HL-60 (cell line): ENCODE measurements at places on chromosomes 7 and 10.
A peak's percentile ranks its signal among the peaks of the same experiment; 100 is the strongest.

DNA sequence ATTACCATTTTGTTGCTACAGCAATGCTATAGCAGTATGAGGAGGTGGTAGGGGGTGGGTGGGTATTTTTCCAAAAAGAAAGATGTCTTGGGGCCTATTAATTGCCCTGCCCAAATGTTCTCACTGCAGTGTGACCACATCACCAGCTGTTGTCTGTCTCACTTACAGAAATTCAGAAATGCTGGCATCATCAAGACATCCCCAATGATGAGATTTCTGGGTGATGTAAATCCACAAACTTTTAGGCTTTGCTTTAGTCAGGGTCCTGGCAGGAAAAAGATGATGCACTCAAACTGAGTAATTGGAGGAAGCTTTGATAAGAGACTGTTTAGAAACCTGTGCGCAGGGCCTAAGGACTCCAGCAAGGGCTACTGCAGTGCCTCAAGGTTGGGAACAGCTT lies 56.2 kb upstream of the OPN4 start:
- DNase-seq, result no peak

DNA sequence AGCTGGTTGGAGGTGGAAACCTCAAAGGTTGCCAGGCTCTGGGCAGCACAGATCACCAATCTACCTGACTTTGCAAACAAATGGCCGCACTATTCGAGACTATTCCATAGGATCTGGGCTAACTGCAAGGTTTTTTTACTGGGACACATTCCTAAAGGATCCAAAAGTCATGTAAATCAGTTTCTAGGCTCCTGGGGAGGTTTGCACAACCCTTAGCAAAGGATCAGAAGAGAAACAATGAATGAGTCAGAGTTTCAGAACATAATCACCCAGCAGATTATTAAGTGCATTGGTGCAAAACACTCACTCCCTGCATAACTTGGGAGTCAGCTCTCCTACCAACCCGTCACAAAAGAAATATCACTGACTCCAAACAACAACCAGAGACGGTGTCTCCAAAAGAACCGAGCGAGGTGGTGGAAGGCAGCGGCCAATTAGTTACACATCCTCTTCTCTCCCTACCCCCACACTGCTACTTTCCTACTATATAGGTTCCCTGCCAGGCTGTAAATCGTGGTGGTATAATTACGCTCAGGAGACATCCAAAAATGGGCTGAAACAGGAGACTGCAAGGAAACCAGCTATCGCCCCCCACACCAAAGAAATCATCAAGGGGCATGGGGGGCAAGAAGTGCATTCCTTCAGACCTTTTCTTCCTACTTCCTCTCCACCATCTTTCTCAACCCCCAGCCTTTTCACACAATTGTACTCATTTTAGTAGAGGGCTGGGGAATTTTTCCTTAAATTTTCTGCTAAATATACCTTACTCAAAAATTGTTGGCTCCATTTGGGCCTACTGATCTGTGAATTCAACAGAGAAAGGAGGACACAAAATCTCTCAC lies 3.2 kb downstream of the UBE2H start:
- DNase-seq, result no peak

GRCh38 chr10:73886085-73886529 lies 11.8 kb upstream of the CAMK2G start:
- peak; percentile 75 for DNase-seq

- no peak for DNase-seq
Measured at GRCh38 chr10:21260066-21260465, 265.4 kb downstream of the SKIDA1 start.

DNA sequence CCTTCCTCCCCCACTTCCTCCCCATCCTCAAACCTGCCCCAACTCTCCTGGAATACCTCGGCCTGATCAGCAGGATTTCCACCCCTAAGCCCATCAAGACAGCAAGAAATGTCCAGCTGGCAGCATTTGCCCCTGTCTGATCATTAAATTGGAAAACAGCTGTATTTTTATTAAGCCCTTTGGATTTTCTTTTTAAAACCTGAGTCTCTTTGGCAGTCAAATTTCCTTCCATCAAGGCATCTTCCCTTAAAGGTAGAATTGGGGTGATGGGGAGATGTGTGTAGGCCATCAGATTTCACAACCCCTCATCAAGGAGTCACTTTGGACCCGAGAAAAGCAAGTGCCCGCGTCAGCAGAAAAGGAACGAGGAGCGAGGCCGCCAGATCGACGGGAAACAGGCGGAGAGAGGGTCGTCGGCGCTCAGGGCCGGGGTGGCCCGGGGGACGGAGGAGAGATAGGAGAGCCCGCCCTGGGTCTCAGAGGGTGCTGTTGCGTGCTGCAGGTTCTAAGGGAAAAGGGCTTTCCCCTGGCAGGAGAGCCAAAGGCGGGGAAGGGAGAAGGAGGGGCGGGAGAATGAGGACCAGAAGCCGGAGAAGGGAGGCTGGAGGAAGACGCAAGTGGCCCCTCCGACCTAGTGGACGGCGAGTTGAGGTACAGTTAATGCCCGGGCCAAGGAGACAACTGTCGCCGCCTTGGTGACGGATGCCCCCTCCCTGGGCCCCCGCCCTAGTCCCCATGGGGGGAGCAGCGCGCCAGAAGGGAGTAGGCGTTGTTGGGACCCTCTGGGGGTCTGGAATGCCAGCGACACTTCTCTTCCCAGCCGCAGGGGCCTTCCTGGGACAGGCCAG lies 11.5 kb upstream of the GATA3 start:
- no peak for DNase-seq

- no peak for DNase-seq
Measured at GRCh38 chr10:75803121-75803520, 371.7 kb downstream of the LRMDA start.

DNA sequence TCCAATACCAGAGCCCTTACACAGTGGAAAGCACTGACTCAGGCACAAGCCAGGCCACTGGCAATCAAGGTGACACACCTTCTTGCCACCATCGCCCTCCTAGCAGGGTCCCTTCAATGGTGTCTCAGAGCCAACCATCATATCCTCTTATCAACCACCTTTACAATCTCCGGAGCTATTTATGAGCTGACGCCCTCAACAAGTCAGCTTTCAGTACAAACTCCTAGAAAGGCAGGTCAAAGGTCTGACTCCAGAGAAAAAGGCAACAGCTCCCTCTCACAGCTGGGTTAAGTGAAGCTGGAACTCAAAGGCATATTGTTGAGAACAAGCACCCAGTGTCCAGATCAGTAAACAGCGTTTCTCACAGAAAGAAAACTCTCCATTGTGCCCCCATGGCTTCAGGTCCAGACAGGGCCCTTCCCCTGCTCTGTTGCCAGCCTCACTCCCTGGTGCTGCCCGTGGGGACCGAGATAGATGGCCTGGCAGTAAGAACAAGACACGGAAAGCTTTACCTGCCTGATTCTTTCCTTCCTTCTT lies 2.4 kb downstream of the ZNF3 start:
- no peak for DNase-seq

DNA sequence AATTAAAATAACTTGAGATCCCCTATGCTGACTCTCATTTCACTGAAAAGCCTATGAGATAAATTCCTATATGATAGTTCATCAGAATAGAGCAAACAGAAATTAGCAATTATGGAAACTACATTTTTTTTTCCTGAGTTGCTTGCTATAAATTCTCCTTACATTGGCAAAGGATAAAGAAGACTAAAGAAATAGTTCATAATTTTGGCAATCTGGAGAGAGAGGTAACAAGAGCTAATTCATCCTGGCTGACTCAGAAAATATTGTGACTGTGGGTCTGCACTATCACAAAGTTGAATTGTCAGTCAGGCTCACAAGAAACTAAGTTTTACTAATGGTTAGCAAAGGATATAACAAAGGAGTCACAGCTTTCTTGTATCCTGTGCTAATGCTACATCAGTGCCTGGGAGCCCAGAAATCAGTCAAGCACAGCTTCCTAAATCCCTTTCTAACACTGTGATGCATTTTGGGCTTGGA lies 483.0 kb downstream of the MAGI2 start:
- DNase-seq, result no peak

- no peak for DNase-seq
Measured at GRCh38 chr7:5671046-5671445, 110.4 kb downstream of the RNF216 start.

- DNase-seq, result no peak
Measured at GRCh38 chr7:14507617-14508016, 394.9 kb downstream of the DGKB start.

- DNase-seq, result no peak
Measured at GRCh38 chr10:117374506-117375359, 507 bp downstream of the PDZD8 start.

- DNase-seq, result no peak
Measured at GRCh38 chr7:53603461-53603860, 568.0 kb downstream of the POM121L12 start.

GRCh38 chr7:158763454-158764033 lies 58.9 kb upstream of the NCAPG2 start:
- DNase-seq, result no peak

GRCh38 chr7:136290351-136290750 lies 313.2 kb upstream of the MTPN start:
- DNase-seq, result no peak

GRCh38 chr7:55629051-55629677 lies 56.9 kb upstream of the VOPP1 start:
- DNase-seq, result no peak

DNA sequence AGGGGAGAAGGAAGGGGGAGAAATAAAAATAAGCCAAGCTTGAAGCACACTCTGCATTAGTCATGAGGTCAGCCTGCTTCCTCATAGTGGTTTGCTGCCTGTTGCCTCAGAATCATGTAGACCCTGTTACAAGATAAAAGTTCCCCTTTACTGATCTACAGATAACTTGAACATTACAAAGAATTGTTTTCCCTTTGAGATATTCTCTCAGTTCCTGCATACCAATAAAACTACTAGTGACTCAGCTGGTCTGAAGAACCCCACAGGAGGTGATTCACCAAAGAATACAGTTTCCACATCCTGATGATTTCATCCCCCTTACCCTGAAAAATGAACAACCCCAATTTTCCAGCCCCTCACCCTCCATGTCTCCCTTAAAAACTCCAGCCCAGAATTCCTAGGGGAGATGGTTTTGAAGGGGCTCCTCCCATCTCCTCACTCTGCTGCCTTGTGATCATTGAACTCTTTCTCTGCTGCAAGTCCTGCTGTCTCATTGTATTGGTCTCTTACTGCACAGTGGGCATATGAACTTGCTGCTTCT lies 31.5 kb upstream of the NRP1 start:
- peak; percentile 72 for DNase-seq

- DNase-seq, result no peak
Measured at GRCh38 chr10:102675011-102675665, 30.9 kb downstream of the TRIM8 start.

DNA sequence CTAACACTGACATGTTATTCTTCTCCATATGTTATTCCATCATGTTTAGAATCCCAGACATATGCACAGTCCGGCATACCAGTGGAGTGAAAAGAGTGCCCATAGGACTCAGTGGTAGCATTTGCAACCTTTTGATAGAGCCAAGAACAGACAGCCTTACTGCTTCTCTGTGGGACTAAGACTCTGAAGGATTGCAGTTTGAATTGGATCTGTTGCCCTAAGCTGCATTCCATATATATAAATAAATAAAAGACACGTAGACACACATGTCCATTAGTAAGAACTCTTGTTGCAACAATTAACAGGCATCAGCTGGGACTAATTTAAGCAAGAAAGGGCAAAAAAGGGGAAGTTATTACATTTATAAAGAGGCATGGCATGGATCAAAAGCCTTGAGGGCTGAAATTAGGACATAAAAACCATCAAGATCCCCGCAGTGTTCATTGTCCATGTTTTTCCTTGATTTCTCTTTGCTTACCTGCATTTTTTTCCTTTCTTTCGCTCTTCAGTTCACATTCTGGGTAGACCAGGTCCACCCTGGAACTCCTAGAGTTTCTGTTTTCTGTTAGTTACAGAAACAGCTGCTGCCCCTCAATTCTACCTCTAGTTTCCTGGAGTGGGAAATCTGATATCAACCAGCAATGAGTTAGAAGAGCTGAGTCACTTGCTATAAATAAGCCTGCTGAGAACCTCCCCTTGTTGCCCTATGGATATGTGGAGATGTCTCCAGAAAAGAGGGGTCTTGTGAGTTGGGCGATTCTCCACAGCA lies 132.4 kb downstream of the SORCS1 start:
- DNase-seq, result no peak

DNA sequence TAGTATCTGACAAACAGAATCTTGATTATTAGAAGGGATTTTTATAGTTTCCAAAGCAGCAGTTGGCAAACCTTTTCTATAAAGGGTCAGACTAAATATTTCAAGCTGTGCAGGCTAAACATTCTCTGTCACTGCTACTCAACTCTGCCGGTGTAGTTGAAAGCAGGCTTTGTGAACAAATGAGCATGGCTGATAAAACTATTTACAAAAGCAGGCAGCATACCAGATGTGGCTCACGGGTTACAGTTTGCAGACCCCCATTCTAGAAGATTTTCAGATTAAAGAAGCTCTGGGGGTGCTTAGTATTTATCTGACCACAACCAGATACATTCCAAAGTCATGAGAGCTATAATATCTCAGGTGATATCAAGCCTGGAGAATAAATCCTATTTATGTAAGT lies 1017.5 kb downstream of the SORCS1 start:
- DNase-seq, result no peak

DNA sequence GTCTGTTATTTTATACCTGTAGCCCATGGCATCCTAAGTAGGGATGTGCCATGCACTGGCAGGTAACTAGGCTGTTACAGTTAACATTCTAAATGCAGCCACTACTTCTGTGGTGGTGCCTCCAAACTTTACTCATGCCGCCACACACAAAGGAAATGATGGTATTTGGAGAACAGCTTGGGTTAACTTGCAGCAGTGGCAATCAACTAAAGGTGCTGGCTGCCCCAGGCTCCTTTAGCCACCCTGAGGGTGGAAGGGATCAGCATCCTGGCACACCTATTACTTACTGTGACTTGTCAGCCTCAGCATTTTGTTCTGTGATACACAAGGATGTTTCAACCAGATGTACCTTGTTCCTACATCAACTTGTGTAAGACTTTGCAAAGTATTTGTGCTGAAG lies 221.8 kb upstream of the PPP1R3A start:
- no peak for DNase-seq

GRCh38 chr7:122136639-122137245 lies 7.3 kb downstream of the AASS start:
- DNase-seq, result no peak

GRCh38 chr10:123943307-123943706 lies 51.7 kb upstream of the CPXM2 start:
- no peak for DNase-seq

DNA sequence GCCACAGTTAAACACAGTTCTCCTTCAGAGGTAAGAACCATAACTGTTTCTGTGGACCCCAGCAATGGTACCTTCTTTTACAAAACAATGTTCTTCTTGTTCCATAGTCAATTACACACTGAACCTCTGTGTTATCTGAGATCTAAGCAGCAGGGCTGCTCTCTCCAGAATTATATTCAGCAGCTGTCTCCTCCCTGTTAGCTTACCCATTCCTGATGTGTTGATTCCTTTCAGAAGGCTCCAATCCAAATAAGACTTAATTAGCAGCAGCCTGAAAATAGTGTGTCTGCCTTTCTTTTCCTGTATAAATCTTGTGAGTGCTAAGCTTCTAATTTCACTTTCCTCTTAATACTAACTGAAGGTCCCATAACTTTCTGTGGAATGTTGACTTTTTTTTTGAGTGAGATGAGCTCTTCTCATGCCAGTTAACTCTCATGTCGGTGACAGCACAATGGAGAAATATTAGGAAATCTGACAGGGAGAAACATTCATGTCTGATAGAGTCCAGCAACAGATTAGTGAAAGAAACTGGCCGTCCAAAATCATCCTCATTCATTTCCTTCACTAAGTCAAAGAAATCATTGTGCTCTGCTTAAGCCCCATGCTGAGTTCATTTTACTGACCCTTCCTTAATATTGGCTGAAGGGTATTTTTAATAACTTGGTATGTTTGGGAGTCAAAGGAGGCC lies 226.5 kb downstream of the PRKG1 start:
- DNase-seq, result no peak

GRCh38 chr10:102131286-102132170 lies 1.3 kb upstream of the PPRC1 start:
- DNase-seq, result no peak

- no peak for DNase-seq
Measured at GRCh38 chr10:42553064-42553407, 85.3 kb downstream of the ZNF33B start.
